IPS-NIHi11 (cell line): ENCODE measurements at places on chromosomes 12 and 14.

DNA sequence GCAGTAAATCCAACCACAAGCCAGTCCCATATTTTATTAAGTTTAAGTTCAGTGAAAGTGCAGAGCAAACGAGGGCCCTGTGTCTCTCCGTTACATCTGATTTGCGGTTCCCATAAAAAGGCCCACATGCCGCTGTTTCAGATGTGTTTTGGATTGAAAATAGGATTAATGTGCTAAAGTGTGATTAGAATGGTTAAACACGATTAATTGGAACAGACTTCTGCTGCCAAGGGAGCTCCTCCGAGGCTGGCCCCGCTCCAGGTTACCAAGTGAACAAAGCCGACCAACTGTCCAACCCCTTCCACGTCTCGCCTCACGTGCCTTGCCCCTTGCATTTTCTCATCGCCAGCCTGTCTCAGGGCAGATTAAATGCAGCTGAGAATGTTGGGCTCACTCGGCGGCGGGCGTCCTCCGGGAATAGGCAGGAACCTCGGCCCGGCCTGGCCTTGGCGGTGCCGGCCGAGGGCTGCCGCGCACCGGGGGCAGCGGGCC is 166.5 kb upstream of the GSC start:
- DNase-seq = no peak

GRCh38 chr14:80136358-80136757 is 74.9 kb downstream of the DIO2 start:
- no peak for DNase-seq

GRCh38 chr12:70043490-70044138 is 199.6 kb upstream of the CNOT2 start:
- peak; percentile 20 for DNase-seq

GRCh38 chr14:37254411-37254947 is 56.7 kb downstream of the MIPOL1 start:
- DNase-seq = no peak

DNA sequence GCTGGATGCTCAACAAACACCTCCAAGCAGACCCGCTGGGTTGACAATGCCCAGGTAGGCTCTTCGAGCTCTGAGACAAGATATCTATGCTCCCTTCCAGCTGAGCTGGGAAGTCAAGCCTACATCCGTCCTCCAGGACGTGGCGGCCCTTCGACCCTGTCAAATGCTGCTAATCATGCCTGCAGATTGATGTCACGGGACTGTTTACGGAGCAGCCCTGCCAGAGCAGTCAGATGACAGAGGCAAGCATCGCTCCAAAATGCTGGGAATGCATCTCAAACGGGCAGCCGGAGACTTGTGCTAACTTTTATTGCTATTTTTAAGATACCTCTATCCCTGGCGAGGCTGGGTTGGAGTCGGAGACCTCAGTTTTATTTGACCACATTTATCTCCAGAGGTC is 139.2 kb downstream of the NTF3 start:
- no peak for DNase-seq
